ENCODE measurements at places on chromosomes 2 and 18.

GRCh38 chr2:235498946-235499812 lies 5.3 kb downstream of the AGAP1 start:
- no peak for DNase-seq

GRCh38 chr2:33925311-33925710 lies 326.2 kb upstream of the FAM98A start:
- no peak for DNase-seq

GRCh38 chr18:48418539-48419276 lies 9.5 kb upstream of the ZBTB7C start:
- DNase-seq, result no peak

DNA sequence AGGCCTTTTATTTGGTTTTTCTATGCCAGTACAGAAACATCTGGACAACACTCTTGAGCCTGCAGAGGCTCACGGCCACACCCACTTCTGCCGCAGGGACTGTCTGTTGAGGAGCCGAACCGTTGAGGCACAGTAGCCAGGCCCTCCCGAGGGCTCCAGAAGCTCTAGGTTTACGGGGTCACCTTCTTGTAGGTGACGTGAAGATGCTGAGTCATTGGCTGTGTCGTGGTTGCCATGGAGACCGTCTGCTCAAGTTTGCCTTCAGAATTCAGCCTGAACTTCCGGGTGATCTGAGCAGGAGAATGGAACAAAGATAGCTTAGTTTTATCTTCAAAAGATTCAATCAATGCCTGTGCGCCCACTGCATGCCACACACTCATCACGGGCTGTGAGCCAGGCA lies 25.9 kb downstream of the BOK start:
- no peak for DNase-seq

DNA sequence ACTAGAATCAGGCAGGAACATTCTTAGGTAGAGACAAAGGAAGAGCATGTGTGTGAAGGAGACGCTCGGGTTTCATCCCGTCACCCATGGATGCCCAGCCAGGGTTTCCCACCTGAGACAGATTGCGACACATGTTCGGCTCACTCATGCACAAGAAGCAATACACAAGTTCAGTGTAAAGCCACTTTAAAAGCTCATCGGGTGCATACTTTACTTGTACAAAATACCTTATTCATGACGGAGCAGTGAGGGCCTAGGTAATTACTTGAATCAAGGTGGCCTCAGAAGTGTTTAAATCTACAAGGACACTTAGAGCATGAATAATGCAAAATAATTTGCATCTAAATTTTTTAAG lies 42.0 kb downstream of the ZEB2 start:
- no peak for DNase-seq
